ENCODE measurements at places on chromosomes 2 and 18.

DNA sequence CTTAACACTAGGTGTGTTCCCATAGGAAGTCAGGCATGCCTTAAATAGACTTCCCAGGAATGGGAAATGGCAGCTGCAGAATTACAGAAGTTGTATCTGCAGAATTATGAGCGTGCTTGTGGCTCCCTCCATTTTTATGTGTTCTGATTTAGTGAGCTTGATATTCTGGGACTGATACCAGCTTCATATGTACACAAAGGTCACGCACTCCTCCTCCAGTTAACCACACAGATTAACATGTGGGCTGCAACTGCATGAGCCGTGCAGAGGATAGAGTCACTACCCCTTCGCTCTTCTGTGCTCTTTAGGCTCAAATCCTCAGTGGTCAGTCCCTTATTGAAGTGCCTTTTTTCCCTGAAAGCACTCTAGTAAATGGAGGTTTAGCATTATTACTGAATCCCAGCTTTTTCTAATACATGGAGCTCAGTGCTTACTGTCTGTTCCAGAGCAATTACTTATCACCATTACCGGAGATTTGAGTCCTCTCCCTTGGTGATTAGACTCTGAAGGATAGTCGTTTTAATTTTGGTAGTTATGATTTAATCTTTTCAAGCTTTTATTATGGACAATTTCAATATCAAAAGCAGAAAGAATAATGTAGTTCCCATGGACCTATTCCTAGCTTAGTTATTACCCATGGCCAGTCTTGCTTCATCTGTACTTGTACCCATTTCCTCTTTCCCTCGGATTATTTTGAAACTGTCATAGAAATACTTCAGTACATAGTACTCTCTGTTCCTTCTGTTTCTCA is 238.3 kb downstream of the PRKCE start:
- DNase-seq: no peak

- no peak for DNase-seq
These were observed 249.3 kb upstream of the APCDD1 start for GRCh38 chr18:10205151-10205550.

DNA sequence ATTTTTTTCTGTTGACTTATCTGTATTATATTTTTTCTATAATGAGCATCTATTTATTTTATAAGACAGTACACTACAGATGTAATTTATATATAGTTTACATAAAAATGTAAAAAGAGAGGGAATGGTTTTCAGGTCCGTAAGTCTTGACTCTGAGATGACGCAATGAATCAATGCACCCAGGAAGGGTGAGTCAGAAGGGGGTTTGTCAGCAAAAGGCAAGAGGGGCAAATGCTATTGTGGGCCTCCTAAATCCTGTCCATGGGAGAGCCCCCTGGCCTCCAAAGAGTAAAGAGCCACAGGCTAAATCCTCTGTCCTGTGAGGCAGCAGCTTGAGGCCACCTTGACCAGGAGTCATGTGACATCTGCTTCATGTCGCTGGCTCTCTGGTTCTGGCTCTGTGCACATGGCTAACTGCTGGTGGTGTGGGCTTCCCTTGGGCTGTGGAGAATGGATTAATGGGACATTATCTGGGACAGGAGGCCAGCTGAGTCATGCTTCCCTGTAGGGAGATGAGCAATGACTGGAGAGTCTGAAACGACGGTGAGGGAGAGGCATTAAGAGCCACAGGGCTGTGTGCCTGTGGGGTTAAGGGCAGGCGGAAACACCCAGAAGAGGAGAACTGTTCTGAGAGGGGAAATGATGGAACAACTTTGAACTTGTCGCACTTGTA is 22.8 kb upstream of the ASB18 start:
- DNase-seq: no peak

- no peak for DNase-seq
These were observed 57.0 kb upstream of the DYNC1I2 start for GRCh38 chr2:171630089-171630770.

GRCh38 chr2:203077451-203077850 is 62.8 kb downstream of the NBEAL1 start:
- no peak for DNase-seq

GRCh38 chr2:3377279-3377611 is 373 bp downstream of the EIPR1 start:
- DNase-seq: no peak

GRCh38 chr2:8737571-8738175 is 55.8 kb downstream of the ID2 start:
- no peak for DNase-seq

DNA sequence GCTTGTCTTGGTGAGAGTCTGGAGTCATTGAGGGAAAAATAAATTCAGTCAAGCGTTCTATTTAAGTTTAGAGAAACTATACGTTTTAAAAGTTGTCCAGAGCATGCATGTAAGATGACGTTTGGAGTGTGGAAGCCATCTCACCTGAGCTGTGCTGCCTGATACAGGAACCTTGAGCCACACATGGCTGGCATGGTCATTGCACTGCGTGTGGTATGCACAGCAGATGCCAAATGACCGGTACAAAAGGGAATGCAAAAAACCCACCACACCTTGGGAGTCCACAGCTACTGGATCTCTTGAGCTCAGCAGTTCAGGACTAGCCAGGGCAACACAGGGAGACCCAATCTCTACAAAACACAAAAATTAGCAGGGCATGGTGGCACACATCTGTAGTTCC is 4.3 kb downstream of the MZT2B start:
- no peak for DNase-seq

- DNase-seq: no peak
These were observed 583.6 kb downstream of the FBXO15 start for GRCh38 chr18:73563901-73564472.

GRCh38 chr2:135791418-135792190 is 45.4 kb downstream of the LCT start:
- no peak for DNase-seq

Data from NCI-H1105 (cell line).